ENCODE measurements at places on chromosomes 6 and 20.

DNA sequence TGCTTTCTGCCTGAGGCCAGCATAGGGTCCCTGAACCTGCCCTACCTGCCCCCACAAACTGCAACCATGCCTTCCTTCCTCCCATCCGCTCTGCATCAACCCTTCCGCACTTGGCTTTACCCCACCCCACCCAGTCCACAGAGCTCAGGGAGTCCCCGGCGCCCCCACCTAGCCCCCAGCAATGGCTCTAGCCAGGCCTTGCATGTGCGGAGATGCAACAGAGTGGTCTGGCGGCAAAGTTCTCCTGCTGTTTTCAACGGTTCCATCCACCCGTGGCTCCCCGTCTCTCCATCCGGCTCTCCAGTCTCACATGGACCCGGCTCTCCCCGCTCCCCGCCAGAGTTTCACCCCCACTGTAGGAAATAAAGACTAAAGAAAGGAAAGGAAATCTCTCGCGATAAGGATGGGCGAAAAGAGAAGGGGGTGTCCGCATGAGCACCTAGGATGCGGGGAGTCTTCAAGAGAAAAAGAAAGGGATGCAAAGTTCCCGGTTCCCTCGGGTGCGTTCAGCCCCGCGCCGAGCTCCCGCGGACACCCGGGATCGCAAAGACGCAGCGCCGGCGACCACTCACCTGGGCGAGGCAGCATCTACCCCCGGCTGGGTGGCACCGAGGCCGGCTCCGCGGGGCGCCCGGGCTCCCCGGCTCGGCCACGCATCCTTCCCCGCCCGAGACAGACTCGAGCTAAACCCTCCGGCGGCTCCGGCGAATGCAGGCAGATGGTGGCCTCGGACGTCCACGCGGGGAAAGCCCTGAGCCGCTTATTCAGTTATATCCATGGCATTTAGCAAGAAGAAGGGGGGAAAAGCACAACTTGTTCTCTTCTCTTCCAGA is 579 bp downstream of the LRFN2 start:
- no peak for DNase-seq

- no peak for DNase-seq
These were observed 41.3 kb downstream of the NTSR1 start for GRCh38 chr20:62749851-62750445.

GRCh38 chr6:87029711-87030314 is 65.1 kb downstream of the CGA start:
- DNase-seq = peak; percentile 30

- no peak for DNase-seq
These were observed at the start of gene OPRM1 for GRCh38 chr6:154039231-154039842. OPRM1 (plus strand) TSS chr6:154039240; CDS start chr6:154039545, 305 bp downstream.

GRCh38 chr6:151901009-151901411 is 93.5 kb downstream of the ESR1 start:
- no peak for DNase-seq

GRCh38 chr6:150291968-150292710 is 76.7 kb upstream of the IYD start:
- DNase-seq = no peak

All from germinal center (tissue), 1 donor.